ENCODE measurements at places on chromosomes 13 and 19.

GRCh38 chr19:16168465-16169081, 4.8 kb downstream of the CIB3 start:
- no peak for DNase-seq

- DNase-seq, result no peak
Observed at GRCh38 chr19:821825-822503, at the start of gene PLPPR3. Gene PLPPR3, minus strand, starts transcription at chr19:821955. Its CDS starts 396 bp downstream, at chr19:821559.

- no peak for DNase-seq
Observed at GRCh38 chr13:34246511-34246910, 428.6 kb downstream of the RFC3 start.

DNA sequence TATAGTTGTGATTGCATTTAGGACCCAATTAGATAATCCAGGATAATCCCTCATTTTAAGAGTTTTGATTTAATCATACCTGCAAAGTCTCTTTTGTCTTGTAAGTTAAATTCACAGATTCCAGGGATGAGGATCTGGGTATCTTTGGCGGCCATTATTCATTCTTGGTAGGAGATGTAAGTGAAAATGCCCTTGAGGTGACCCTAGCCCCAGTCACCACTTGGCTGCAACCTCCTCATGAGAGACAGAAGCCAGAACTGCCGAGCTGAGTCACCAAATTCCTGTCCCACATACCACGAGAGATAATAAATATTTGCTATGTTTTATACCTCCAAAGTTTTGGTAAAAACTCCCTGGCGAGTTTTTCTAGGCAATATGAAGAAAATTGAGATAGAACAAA, 389.4 kb downstream of the RFC3 start:
- no peak for DNase-seq

- no peak for DNase-seq
Observed at GRCh38 chr13:80642641-80643040, 301.7 kb upstream of the SPRY2 start.

- DNase-seq, result no peak
Observed at GRCh38 chr13:97423300-97424045, 10.5 kb upstream of the RAP2A start.

DNA sequence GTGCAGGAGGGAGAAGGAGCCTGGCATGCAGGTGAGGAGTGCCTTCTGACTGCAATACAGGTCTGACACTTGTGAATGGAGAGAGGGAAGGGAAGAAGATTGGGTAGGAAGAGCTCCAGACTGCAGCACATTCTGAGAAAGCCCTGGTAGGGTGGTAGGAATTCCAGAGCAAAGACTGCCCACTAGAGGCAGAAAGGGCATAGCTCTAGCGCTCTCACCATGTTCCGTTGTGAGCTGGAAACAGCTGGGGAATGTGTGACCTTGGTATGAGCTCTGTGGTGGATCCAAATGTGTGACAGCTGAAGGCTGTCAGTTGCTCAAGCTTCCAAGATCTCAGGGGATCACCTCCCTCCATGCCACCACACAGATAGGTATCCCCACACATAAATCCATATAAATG, 2.9 kb upstream of the MTUS2 start:
- DNase-seq, result no peak

GRCh38 chr19:40604647-40605215, 3.6 kb downstream of the LTBP4 start:
- DNase-seq, result no peak

DNA sequence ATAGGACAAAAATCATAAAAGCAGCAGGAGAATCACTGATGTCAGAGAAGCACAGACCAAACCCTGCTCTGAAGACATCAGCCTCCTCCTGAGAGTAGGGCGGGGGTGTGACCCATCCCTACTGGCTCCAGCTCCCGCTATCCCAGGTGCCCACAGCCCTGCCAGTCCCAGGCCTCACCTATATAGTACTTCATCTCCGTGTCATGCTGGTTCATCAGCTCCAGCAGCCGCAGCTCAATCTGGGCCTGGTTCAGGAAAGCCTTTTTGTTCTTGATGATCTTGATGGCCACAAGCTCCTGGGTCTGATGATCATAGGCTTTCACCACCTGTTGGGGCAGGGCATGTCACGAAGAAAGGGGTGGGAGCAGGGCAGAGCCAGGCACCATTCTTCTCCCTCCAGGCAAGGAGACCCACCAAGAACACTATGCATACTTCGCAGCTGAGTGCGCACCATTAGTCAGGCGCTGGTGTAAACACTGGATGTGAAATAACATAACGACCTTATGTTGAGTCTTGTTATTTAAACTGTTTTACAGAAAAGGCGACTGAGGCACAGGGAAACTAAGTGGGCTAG, 4.2 kb downstream of the DYRK1B start:
- DNase-seq, result no peak

- no peak for DNase-seq
Observed at GRCh38 chr13:113881614-113882266, 17.9 kb upstream of the GAS6 start.

- no peak for DNase-seq
Observed at GRCh38 chr13:112648101-112648500, 41.7 kb upstream of the ATP11A start.

DNA sequence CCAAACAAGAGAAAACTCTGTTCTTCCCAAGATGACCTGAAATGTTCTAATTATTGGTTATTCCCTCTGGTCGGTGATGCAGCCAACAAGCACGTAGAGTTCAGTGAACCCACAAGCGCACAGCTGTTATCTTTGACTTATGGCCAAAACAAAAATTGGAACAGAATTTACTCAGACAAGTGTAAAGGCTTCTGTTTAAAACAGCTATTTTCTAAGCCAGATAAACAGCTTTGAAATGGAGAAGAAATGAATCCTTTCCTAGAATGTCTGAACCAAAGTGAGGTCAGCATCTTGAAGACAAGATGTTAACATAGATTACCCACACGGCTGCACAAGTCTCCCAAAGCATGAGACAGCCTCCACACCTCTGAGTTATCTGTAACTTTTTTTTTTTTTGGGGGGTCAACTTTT, 669.2 kb downstream of the DIAPH3 start:
- DNase-seq, result no peak

DNA sequence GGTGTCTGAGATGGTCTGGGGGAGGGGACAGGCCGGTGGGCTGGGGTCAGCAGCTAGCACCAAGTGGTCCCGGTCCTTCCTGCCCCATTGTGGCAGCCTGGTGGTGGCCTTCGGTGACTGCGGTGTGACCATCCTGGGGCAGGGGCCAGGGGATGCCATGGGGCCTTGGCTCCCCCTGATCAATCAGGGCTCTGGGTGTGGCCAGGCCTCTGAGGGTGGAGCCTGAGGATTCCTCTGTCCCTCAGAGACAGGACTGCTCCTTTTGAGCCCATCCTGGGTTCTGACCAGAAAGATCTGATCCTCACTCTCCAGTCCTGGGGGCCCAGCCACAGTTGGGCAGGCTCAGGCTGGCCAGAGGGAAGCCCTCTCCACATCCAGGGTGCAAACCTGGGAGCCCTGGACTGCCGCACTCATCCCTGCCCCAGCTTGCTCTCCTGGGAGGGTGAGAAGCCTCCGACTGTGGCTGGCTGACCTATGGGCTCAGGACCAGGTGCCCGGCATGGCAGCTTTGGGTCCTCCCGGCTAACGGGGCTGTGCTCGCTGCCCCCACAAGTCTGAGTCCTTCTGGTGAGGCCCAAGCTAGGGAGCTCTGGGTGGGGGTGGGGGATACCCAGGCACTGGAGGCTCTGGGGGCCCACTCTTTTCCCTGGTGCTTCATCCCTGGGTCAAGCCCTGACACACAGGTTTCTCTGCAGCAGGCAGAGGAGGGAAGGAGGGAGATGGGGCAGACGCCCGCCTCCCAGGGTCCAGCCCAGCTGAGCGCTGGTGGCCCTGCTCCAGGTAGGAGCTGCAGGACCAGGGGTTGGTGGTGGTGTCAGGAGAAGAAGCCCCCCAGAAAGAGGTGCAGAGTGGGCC, 59.5 kb downstream of the IER2 start:
- DNase-seq, result no peak

- DNase-seq, result no peak
Observed at GRCh38 chr19:38399081-38399480, 3.8 kb upstream of the FAM98C start.

GRCh38 chr19:6527893-6528543, 2.8 kb upstream of the TNFSF9 start:
- no peak for DNase-seq

DNA sequence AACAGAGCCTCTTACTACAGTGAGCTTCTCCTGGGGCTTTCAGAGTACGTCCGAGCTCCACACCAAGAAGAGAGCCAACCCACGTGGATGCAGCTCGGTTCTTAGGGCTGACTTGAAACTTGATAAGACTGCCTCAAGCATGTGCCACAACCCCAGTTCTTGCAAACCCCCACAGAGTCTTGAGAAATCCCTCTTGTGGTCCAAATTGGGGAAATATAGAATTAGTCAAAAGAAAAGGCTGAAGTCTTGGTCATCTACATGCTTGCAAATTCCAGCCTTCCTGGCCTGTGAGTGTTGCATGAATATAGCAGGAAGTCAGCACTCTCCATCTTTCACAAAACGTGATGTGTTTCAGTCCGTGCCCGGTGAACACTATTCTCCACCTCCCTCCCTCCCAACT, 95.2 kb downstream of the GGACT start:
- DNase-seq, result no peak

DNA sequence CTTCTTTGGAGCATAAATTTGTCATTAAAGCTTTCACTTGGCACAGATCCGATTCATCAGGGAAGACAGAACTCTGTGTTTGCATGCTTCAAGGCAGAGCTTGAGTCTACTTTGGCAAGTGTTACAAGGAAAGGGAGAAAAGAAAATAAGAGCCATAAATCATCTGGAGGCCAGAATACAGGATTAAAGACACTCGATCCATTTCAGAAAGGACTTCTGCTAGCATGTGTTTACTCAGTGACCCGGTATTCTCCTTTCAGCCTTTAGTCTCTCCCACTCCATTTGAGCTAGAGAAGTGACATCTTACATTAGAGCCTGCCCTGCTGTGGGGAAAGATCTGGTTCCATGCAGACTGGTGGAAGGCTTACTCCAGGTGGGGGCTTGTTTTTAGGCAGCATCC, 306.4 kb downstream of the KLF5 start:
- no peak for DNase-seq

- no peak for DNase-seq
Observed at GRCh38 chr13:40101708-40102359, 446.4 kb downstream of the COG6 start.

DNA sequence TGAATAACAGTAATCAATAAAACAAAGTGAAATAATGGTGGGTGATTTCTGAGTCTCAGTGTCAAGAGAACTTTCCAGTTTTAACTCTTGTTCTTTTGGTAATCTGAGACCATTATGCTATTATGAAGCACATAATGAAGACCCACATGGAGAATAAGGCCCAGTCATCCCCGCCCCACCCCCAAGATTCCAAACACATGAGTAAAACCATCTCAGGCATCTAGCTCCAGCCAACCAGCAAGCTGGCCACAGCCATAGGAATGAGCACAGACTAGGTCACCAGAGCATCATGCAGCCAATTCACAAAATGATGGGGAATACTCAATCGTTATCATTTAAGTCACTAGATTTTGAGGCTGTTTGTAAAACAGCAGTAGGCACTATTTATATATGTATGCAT, 1769.0 kb upstream of the PCDH20 start:
- DNase-seq, result no peak

DNA sequence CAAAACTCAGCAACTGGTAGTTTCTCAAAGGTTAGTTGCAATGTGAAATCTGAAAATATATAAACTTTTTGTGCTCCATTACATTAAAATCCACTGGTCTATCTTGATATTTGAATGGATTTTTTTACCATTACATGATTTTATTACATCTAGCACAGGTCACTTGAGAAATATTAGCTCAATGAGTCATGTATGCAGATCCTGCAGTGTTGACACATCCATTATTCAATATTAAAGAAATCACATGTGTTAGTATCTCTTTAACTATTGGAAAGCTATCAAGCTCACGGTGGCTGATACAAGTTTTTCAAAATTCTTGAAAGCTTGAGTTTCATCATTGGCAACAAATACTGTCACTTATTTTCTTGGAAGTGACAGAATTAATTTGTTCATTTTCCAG, 373.9 kb upstream of the TSHZ3 start:
- DNase-seq, result no peak

GRCh38 chr13:99133230-99133629, 67.4 kb upstream of the UBAC2 start:
- no peak for DNase-seq

- no peak for DNase-seq
Observed at GRCh38 chr13:100106705-100107104, 17.8 kb downstream of the PCCA start.

DNA sequence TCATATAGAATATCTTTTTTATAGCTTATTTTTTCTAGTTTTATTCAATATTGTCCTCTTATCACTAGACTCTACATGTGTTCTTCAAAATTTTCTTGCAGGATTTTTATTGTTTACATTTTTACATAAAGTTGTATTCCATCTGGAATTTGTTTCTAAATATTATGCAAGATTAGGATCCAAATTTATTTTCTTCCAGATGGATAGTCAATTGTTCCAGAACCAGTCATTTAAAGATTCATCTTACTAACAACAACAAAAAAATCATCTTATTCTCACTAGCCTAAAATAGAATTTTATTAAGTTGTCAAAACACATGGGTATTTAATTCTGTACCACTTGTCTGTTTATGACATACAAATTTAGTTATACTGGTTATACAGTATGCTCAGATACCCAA, 390.4 kb upstream of the GPC6 start:
- DNase-seq, result no peak

DNA sequence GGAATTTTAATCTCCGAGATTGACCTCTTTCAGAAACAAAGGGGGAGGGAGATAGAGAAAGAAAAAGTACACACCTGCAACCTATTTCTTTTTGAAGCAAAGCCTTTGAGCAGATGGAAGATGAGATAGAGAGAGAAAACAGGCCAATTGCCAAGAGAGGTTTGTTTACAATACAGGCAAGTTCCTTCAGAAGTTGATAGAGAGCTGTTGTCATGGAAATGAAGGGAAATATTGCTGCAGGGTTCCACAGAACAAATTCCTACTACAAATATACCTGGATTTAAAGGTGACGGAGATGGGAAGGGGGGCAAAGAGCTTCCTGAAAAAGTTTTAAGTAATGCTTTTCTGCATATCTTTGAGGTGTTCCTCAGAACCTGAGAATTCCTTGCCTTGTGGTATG, 388.4 kb downstream of the NDFIP2 start:
- no peak for DNase-seq

GRCh38 chr19:58551123-58551497, 3.8 kb downstream of the CHMP2A start:
- no peak for DNase-seq

- no peak for DNase-seq
Observed at GRCh38 chr19:824885-825284, 2.8 kb upstream of the AZU1 start.

- DNase-seq, result no peak
Observed at GRCh38 chr13:45702869-45703391, 810 bp downstream of the CBY2 start.

GRCh38 chr13:48533961-48534600, 1.2 kb upstream of the RCBTB2 start:
- DNase-seq, result no peak

Measured in activated T-helper 1 cell treated with anti-CD3 and anti-CD28 coated beads, Interleukin-2, amount 50 U/mL, for 16 hours (primary cell).